ENCODE measurements at places on chromosomes 3 and 15. TPM values are rescaled to one million over a fixed set of nuclear protein-coding genes. Genes with fewer than 3 reads are reported as not detected.

ZNF860 gene
- 2.5 TPM for total RNA-seq

RBP2 gene
- not detected for total RNA-seq

GRCh38 chr3:174931473-174932353, 72.6 kb downstream of the NAALADL2 start:
- DNase-seq = no peak

- no peak for DNase-seq
Measured at GRCh38 chr15:92749216-92749615, 93.6 kb upstream of the FAM174B start.

DNA sequence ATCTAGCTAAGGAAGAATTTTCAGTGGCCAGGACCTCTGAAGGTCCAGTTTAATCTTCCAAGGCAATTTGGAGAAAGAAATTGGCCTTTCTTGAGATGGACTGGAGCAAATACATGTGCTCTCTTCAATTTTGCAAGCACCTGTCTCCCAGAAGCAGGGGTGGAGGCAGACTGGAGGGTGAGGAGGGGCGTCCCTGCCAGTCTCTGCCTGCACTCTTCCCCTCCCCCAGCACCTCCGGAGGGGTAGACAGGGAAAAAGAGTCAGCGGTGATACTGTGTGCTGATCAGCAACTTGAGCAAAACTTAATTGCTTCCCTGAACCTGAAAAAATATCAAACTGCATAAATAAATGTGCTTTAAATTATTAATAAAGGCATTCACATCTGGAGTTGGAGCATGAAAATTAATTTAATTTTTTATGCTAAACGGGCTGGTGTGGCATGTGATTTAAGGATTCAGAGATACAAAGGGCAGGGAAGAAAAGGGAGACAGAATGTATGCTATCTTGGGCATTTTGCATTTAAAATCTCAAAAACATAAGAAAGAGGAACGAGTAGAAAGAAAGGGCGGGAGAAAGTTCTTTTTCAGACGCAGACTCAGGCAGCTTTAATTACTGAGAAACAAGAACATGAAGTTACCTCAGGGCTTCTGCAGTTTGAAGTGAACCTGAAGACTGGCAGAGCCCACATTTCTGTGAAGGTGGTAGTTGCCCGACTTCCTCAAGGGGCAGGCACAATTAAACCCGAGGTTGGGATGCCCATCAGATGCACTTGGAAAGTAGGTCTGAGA, 319.7 kb downstream of the UACA start:
- no peak for DNase-seq

DNA sequence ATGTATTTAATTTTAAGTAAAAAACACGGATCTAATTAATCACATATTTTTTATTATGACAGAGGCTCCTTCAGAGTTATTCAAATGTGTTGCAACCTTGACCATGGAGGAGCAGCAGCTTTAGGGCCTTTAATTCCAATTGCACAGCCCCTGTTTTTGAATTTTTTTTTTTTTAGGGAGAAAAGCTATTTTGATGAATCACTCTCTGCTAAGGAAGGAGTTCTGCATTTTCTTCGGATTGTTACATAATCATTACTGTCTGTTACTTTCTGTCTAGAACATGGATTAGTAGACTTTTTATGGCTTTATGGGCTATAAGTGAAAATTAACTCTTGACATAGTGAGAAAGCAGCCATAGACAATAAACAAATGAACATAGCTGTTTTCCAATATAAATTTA, 90.8 kb downstream of the MCTP2 start:
- no peak for DNase-seq

GRCh38 chr3:42130007-42130328, 38.8 kb downstream of the TRAK1 start:
- no peak for DNase-seq

- DNase-seq = no peak
Measured at GRCh38 chr3:66744521-66744920, 243.7 kb upstream of the LRIG1 start.

- no peak for DNase-seq
Measured at GRCh38 chr15:87877114-87877810, 379.3 kb downstream of the NTRK3 start.

- no peak for DNase-seq
Measured at GRCh38 chr15:81087066-81087465, 47.0 kb upstream of the CFAP161 start.

DNA sequence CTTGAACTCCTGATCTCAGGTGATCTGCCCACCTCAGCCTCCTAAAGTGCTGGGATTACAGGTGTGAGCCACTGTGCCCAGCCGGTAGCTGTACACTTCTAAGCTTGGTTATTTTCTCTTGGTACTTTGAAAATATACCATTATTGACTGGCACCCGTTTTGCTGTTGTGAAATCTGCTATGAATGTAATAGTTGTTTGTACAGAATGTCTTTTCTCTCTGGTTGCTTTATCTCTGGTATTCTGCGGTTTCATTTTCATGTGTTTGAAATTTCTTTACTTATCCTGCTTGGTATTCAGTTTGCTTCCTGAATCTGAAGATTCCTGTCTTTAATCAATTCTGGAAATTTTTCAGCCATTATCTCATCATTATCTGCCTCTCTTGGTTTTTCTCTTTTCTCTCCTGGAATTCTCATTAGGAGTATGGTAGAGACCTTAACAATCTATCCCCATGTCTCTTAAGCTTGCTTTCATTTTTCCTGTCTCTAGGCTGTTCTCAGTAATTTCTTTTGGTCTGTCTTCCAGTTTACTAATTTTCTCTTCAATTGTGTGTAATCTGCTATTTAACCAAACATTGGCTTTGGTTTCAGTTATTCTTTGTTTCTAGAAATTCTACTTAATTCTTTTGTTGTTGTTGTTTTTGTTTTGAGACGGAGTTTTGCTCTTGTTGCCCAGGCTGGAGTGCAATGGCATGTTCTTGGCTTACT, 2.8 kb upstream of the PAK2 start:
- no peak for DNase-seq
